ENCODE measurements at places on chromosomes 16 and 17.

DNA sequence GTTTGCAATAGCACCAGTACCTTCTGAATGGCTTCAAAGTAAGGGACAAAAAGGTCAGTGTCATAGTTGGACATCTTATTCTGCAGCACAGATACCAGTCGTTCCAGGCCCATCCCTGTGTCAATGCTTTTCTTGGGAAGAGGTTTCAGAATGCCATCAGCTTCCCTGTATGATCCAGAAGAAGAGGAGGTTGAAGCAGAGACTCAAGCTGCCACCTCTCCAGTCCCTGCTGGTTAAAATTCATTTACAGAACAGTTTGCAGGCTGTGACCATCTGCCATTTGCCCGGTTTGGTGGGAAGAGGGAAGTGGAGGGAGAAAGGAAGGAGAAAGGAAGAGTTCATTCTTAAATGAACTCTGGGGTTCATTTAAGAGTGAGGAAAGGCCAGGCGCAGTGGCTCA is 18.4 kb upstream of the EXOSC6 start:
- H3K4me3 ChIP-seq: no peak overlapping the region
- peaks cover 26% of the 10 kb centered on the region for H3K36me3 ChIP-seq
- H3K27ac ChIP-seq: no peak overlapping the region
- no peak for DNase-seq
- H3K4me1 ChIP-seq: no peaks in the 10 kb centered on the region

DNA sequence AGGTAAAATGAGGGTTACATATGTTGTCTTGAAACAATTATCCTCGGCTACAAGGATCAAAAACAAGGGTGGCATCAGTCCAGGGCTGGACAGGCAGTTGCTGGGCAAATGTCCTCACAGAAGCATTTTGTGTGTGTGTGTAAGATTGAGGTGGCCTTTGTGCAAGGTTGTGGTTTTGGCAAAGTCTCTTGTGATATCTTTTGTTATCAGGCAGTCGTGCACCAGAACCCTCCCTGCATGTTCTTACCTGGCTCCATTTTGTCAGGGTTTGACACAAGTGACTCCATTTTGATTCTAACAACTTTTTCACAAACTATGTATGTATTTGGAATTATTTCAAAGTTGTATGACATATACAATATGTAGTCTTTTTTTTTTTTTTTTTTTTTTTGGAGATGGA is 20.0 kb downstream of the CHAD start:
- H3K27ac ChIP-seq: no peak overlapping the region
- H3K4me1 ChIP-seq: peaks cover 19% of the 10 kb centered on the region
- H3K4me3 ChIP-seq: no peak overlapping the region

- H3K4me3 ChIP-seq: no peak overlapping the region
- H3K36me3 ChIP-seq: no peaks in the 10 kb centered on the region
- no peak overlapping the region for H3K27ac ChIP-seq
- H3K27me3 ChIP-seq: no peaks in the 10 kb centered on the region
- no peak for DNase-seq
Measured at GRCh38 chr16:48014349-48015135, 141.3 kb downstream of the ABCC12 start.

- no peak overlapping the region for H3K27ac ChIP-seq
- no peak for DNase-seq
- peak overlapping the region; percentile 85 for H3K4me3 ChIP-seq
- peaks cover 78% of the 10 kb centered on the region for H3K4me1 ChIP-seq
Measured at GRCh38 chr16:10878644-10879501, 1.9 kb downstream of the CIITA start.

GRCh38 chr16:87015021-87015420 is 302.2 kb downstream of the C16orf95 start:
- H3K36me3 ChIP-seq: no peaks in the 10 kb centered on the region
- H3K27me3 ChIP-seq: peaks cover 23% of the 10 kb centered on the region
- H3K27ac ChIP-seq: no peak overlapping the region
- no peaks in the 10 kb centered on the region for H3K4me1 ChIP-seq

GRCh38 chr17:13337864-13338371 is 263.8 kb downstream of the HS3ST3A1 start:
- DNase-seq: no peak
- no peaks in the 10 kb centered on the region for H3K4me1 ChIP-seq
- H3K27ac ChIP-seq: no peak overlapping the region
- peaks cover 43% of the 10 kb centered on the region for H3K27me3 ChIP-seq
- no peaks in the 10 kb centered on the region for H3K36me3 ChIP-seq
- H3K4me3 ChIP-seq: no peak overlapping the region

GRCh38 chr16:66256919-66257318 is 109.6 kb upstream of the CDH5 start:
- H3K27ac ChIP-seq: no peak overlapping the region
- no peaks in the 10 kb centered on the region for H3K4me1 ChIP-seq
- no peak overlapping the region for H3K4me3 ChIP-seq
- no peak for DNase-seq

DNA sequence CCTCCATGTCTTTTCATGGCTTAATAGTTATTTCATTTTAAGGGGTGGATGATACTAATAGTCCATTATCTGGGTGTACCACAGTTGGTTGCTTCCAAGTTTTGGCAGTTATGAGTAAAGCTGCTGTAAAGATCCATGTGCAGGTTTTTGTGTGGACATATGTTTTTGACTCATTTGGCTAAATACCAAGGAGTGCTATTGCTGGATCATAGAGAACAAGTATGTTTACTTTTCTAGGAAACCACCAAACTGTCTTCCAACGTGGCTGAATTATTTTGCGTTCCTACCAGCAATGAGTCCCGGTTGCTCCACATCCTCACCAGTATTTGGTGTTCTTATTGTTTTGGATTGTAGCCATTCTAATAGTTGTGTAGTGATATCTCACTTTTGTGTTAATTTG is 181.9 kb downstream of the SPECC1 start:
- H3K27ac ChIP-seq: no peak overlapping the region
- no peaks in the 10 kb centered on the region for H3K4me1 ChIP-seq
- no peak overlapping the region for H3K4me3 ChIP-seq
- no peaks in the 10 kb centered on the region for H3K27me3 ChIP-seq

DNA sequence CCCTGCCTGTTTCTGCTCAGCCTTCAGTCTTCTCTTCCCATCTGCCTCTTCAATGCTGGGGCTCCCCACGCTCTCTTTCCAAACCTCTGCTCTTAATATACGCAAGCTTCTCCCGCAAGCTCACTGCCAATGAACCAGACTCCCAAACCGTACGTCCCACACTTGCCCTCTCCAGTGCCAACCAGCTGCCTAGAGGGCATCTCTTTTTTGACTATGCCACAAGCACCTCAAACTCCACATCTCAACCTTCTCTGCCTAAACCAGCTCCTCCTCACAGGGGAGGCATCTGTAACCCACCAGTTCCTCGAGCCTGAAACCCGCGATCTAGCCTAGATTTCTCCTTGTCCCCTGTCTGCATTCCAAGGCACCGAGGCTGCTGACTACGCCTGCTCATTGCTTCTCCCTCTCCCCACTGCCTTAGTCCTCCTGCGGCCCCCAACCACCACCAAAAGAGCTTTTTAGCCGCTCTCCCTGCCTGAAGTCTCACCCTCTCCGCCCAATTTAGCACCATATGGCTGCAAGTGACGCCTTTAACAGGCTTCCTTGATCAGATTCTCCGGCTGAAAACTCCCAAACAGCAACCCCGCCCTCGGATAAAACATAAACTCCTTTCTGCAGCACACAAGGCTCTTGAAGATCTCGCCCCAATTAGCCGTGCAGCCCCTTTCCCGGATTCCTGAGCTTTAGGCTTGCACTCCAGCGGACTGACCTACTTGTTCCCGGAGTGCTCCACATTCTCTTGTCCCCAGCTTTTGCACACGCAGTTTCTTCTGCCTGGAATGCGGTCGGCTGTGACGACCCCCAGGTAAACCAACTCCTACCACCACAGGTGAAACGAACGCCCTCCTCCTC is 1.5 kb downstream of the GGA2 start:
- H3K4me1 ChIP-seq: peaks cover 31% of the 10 kb centered on the region
- peak overlapping the region; percentile 95 for H3K4me3 ChIP-seq
- no peaks in the 10 kb centered on the region for H3K36me3 ChIP-seq
- no peaks in the 10 kb centered on the region for H3K27me3 ChIP-seq
- no peak for DNase-seq
- H3K27ac ChIP-seq: peak overlapping the region; percentile 95

DNA sequence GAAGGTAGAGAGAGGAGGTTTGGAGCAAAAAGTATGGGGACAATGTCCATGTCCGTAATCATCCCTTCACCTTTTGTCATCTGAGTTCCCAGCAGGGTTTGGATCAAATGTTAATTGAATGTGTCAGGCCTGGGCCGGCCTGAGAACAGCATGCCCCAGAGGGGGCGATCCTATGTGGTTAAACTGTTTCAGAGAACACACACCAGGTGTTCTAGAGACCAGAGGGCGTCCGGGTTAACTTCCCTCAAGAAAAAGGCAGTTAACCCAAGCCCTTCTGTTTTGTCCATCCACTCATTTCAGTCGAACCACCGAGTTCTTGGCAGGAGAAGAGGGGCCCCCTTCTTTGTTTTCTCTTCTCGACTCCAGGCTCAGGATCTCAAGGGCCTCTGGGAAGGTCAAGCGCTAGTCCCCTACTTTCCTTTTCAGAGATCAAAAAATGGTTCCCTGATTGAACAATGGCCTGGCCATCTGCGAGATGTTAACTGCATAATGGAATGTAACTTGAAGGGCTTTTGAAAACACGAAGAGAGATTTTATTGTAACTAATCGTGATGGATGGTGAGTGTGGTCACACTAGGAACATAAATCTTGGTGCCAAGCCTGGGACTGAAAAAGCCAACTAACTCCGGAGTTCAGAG is 142.5 kb downstream of the IRX3 start:
- H3K4me1 ChIP-seq: no peaks in the 10 kb centered on the region
- peaks cover 25% of the 10 kb centered on the region for H3K27me3 ChIP-seq

- H3K4me1 ChIP-seq: peaks cover 16% of the 10 kb centered on the region
- no peak for DNase-seq
- H3K27me3 ChIP-seq: no peaks in the 10 kb centered on the region
- peak overlapping the region; percentile 38 for H3K27ac ChIP-seq
- H3K36me3 ChIP-seq: peaks cover 13% of the 10 kb centered on the region
- no peak overlapping the region for H3K4me3 ChIP-seq
Measured at GRCh38 chr17:76092526-76093413, 10.8 kb downstream of the EXOC7 start.

GRCh38 chr17:8225813-8226535 is 15.6 kb upstream of the AURKB start:
- H3K4me1 ChIP-seq: peaks cover 47% of the 10 kb centered on the region
- peaks cover 57% of the 10 kb centered on the region for H3K36me3 ChIP-seq
- peak overlapping the region; percentile 50 for H3K4me3 ChIP-seq
- peak overlapping the region; percentile 96 for H3K27ac ChIP-seq

DNA sequence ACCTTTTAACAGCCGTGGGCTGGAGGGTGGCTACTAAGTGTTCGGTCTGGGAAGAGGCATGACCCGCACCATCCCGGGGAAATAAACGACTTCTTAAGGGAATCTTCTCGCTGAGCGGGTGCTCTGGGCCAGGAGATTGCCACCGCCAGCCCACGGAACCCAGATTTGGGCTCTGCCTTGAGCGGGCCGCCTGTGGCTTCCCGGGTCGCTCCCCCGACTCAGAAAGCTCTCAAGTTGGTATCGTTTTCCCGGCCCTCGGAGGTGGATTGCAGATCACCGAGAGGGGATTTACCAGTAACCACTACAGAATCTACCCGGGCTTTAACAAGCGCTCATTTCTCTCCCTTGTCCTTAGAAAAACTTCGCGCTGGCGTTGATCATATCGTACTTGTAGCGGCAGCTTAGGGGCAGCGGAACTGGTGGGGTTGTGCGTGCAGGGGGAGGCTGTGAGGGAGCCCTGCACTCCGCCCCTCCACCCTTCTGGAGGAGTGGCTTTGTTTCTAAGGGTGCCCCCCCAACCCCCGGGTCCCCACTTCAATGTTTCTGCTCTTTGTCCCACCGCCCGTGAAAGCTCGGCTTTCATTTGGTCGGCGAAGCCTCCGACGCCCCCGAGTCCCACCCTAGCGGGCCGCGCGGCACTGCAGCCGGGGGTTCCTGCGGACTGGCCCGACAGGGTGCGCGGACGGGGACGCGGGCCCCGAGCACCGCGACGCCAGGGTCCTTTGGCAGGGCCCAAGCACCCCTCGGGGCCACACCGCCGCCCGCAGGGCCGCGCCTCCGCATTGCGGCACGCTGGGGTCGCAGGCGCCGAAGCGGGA is 3.6 kb upstream of the CBX4 start:
- peaks cover 40% of the 10 kb centered on the region for H3K4me1 ChIP-seq
- H3K27me3 ChIP-seq: peaks cover 22% of the 10 kb centered on the region
- DNase-seq: peak; percentile 37
- H3K36me3 ChIP-seq: no peaks in the 10 kb centered on the region
- H3K27ac ChIP-seq: peak overlapping the region; percentile 48

GRCh38 chr17:231966-232807 is 50.7 kb upstream of the DOC2B start:
- H3K4me1 ChIP-seq: no peaks in the 10 kb centered on the region
- H3K4me3 ChIP-seq: no peak overlapping the region
- DNase-seq: peak; percentile 44
- no peaks in the 10 kb centered on the region for H3K27me3 ChIP-seq
- no peak overlapping the region for H3K27ac ChIP-seq

DNA sequence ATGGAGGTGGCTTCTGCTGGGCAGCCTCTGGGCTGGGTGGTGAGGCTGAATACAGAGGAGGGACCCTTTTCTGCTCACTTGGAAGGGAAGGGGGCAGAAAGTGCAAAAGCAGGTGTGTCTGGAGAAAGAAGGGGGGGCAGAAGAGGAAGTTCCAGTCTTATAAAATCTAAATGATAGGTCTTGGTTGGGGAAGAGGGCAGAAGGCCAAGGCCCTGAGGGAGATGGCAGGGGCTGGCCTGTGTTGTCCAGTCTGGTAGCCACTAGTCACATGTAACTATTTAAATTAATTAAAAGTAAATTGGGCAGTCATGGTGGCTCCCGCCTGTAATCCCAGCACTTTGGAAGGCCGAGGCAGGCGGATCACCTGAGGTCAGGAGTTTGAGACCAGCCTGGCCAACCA is 2.5 kb upstream of the CAMKK1 start:
- no peaks in the 10 kb centered on the region for H3K36me3 ChIP-seq
- no peak overlapping the region for H3K27ac ChIP-seq
- no peaks in the 10 kb centered on the region for H3K27me3 ChIP-seq
- no peak for DNase-seq
- H3K4me3 ChIP-seq: no peak overlapping the region

DNA sequence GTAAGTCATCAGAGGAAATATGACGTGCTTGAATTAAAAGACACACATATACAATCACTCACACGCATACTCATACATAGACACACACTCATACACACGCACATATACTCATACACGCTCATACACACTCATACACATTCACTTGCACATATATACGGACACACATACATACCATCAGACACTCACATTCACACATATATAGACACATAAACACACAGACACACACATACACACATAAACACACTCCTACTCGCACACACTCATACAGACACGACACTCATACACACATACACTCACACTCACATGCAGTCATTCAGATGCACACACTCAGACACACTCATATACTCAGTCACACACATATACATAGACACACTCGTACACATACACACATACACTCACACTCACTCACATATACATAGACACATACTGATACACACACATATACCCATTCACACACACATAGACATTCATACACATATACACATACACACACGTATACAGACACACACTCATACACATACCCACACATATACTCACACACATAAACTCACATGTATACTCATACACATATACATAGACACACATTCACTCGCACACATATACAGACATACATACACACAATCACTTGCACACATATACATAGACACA is 24.9 kb upstream of the NUDT16L1 start:
- no peaks in the 10 kb centered on the region for H3K27me3 ChIP-seq
- no peak overlapping the region for H3K27ac ChIP-seq
- DNase-seq: no peak

GRCh38 chr17:2994441-2994840 is 69.0 kb downstream of the OR1D5 start:
- no peaks in the 10 kb centered on the region for H3K27me3 ChIP-seq
- peaks cover 26% of the 10 kb centered on the region for H3K36me3 ChIP-seq
- H3K27ac ChIP-seq: no peak overlapping the region
- no peak for DNase-seq
- H3K4me1 ChIP-seq: no peaks in the 10 kb centered on the region

GRCh38 chr17:39744075-39744835 is 6.5 kb downstream of the GRB7 start:
- H3K4me3 ChIP-seq: no peak overlapping the region
- H3K27me3 ChIP-seq: no peaks in the 10 kb centered on the region

All from naive thymus-derived CD8-positive, alpha-beta T cell (primary cell).